MV-4-11 (cell line): ENCODE measurements at places on chromosomes 16 and 17.

GRCh38 chr17:11467639-11468038 lies 130.6 kb upstream of the DNAH9 start:
- DNase-seq = no peak

DNA sequence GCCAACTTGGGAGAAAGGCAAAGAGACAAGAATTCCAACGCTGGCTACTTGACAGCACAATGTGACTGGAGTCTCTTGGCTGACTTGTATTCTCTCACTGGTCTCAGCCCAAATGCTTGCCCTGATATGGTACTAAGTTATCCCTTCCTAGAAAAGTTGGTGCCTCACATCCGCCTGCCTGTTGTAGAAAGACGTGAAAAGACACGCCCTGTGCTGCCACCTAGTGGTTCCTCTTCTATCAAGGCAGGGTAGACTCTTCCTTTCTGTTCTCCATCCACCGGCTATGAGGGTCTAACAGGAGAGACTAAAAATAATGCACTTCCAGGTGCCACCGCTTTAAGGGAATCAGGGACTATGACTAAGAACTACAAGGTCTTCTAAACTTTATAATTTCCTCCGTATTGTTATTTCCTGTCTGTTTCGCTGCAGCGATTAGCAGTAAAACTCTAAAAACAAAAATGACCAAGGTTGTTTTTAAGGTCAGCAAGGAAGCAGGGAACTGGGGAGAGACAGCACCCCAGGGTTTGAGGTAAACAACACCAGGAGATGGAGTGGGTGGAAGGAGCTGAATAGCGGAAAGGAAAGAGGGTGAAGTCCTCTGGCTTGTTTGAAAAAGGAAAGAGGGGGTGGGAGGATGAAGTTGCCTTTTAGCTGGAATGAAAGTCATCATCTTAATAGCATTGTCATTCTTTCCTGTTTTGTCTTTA lies 109.5 kb downstream of the YPEL2 start:
- peak; percentile 79 for DNase-seq

GRCh38 chr17:61514491-61514890 lies 62.3 kb downstream of the TBX4 start:
- no peak for DNase-seq

- DNase-seq = peak; percentile 50
Observed at GRCh38 chr17:27259356-27259755, 34.6 kb upstream of the WSB1 start.

DNA sequence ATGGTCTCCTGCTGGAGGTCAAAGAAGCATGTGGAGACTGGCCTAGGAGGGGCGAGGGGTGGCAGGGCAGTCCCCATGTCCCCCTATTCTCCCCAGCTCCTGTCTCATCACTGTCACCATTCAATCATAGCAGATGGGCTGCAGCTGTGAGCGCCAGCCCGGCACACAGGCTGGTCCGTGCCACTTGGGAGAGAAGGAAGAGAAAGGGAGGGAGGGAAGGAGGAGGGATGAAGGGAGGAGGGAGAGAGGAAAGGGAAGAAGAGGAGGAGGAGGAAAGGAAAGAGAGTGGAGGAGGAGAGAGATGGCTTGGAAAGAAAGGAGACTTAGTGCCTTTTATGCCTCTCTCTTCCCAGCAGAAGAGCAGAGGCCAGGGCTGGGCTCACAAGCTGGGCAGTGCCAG lies 12.4 kb downstream of the NEUROD2 start:
- DNase-seq = no peak

- DNase-seq = peak; percentile 78
Observed at GRCh38 chr17:7989781-7990655, 12.4 kb upstream of the GUCY2D start.

DNA sequence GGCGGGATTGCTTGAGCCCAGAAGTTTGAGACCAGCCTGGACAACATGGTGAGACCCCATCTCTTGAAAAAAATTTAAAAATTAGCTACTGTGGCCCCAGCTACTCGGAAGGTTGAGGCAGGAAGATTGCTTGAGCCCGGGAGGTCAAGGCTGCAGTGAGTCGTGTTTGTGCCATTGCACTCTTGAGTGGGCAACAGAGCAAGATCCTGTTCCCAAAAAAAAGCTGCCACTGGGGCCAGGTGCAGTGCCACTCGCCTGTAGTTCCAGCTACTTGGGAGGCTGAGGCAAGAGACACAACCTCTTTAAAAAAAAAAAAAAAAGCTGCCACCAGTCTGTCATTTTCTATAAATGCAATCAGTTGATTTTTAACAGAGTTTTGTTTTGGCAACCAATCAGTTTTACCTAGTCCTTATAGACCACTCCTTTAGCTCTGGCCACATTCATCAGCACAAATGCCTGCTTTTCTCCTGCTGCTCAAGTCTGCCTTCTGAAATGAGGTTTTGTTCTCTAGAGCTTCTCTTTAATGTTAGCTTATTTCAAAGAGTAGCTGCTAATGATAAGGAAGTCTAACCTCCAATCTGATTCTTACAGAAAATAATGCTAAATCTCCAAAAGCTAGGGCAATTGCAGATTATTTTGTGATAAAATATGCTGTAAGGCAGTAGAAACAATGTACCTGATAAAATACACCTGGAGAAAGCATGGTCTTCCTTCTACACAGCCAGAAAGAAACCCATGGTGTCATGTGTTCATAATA lies 64.8 kb downstream of the TUBD1 start:
- no peak for DNase-seq

GRCh38 chr17:78134899-78135385 lies 4.4 kb downstream of the TMC8 start:
- DNase-seq = no peak

DNA sequence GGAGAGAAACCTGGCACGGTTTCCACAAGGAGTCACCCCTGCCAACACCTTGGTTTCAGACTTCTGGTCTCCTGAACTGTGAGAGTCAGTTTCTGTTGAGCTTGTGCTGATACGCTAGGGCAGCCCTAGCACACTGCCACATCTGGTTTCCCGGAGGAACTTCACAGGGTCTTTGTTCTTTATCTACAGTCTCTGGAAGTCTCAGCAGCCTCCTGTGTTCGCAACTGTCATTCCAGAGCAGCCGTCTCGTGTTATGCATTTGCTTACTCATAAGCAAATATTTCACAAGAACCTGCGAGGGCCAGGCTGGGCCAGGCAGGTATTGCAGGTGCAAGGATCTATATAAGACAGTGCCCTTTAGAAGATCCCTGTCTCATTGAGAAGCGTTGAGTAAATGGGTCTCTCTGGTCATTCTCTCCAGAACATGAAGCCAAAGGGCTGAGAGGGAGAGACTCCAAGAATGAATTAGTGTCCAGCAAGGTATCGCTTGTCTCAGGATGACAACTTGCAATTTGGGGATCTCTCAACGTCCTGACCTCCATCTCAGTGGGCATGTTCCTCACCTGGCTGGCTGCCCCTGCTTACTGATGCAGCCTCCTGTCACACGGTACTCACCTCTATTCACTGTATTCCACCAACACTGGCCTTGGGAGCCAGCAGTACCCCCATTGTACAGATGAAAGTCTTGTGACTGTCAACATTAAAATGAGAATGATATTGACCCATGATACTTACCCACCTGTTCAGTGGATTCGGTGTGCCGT lies 141.2 kb downstream of the WWOX start:
- no peak for DNase-seq

DNA sequence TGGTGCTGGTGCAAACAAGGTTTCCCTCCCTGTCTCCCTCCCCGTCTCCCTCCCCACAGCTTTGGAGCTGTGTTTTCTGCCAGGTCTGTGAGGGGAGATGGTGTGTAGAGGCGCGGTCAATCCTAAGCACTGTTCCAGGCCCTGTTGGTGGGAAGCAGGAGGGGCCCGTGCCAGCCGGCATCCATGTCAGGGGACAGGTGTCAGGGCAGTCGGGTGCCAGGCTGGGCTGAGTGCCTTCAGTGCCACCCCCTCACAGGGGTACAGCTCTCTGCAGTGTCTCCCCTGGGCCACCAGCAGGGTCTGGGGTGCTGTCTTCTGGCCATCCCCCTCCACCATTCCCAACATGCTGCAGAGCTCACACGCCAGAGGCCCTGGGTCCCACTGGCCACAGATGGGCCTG lies 73.6 kb downstream of the KLHDC4 start:
- DNase-seq = no peak

DNA sequence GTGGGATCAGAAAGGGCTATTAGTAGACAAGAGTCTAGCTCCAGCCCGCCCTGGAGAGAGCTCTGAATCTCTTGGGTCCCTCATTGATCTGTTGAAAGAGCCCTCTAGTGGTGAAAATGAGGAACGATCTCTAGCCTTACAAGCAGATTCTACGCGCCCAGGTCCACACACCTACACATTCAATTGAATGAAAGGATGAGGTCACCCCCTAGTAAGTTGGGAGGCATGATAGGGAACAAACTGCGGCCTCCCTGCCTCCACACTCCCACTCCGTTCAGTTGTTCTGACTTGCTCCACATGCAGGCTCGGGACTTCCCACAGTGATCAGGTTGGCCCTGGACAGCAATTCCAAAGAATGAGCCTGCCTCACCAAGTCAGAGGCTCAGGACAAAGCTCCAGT lies 2.9 kb upstream of the CACNG3 start:
- peak; percentile 30 for DNase-seq

- DNase-seq = peak; percentile 64
Observed at GRCh38 chr17:74457146-74457819, 9.2 kb upstream of the CD300A start.

DNA sequence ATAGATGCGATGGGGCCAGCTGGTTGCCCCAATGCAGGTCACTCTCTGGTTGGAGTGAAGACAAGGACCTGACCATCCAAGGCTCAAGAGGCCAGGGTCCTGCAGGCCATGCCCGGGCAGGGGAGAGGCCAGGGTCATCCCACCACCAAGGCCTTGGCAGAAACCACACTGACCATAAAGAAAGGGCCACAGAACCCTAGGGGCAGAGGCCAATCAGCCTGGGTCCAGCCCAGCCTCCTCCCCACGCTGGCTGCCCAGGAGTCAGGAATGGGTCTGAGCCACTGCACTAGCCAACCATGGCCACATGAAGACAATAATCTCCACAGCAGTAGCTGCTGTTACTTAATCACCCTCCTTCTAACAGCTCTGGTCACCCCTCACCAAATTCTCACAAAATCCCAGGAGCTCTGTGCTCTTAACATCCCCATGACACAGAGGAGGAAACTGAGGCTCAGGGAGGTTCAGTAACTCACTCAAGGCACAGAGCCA lies 10.2 kb upstream of the BCAR1 start:
- DNase-seq = no peak

GRCh38 chr17:75011401-75012095 lies 922 bp upstream of the MRPL58 start:
- no peak for DNase-seq

DNA sequence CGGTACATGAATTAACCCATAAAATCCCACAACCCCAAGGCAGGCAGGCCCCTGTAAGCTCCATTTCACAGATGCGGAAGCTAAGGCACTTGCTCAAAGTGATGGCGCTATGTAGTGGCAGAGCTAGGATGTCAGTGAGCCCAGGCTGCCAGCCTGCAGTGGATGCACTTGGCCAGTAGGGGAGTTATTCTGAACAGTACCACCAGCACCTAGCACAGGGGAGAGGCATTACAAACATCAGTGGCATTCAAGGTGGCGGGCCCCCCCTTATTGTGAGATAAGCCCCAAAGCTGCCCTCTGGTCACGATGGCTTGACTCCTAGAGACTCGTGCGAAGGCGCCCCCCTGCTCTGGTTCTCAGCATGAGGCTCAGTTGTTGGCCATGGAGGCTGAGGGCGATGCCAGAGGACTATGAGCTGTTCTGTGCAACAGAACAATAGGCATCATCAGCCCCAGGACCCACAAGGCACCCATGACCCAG lies 33.8 kb downstream of the GTF3C1 start:
- no peak for DNase-seq

GRCh38 chr16:24980077-24980793 lies 34.9 kb downstream of the ARHGAP17 start:
- DNase-seq = no peak

DNA sequence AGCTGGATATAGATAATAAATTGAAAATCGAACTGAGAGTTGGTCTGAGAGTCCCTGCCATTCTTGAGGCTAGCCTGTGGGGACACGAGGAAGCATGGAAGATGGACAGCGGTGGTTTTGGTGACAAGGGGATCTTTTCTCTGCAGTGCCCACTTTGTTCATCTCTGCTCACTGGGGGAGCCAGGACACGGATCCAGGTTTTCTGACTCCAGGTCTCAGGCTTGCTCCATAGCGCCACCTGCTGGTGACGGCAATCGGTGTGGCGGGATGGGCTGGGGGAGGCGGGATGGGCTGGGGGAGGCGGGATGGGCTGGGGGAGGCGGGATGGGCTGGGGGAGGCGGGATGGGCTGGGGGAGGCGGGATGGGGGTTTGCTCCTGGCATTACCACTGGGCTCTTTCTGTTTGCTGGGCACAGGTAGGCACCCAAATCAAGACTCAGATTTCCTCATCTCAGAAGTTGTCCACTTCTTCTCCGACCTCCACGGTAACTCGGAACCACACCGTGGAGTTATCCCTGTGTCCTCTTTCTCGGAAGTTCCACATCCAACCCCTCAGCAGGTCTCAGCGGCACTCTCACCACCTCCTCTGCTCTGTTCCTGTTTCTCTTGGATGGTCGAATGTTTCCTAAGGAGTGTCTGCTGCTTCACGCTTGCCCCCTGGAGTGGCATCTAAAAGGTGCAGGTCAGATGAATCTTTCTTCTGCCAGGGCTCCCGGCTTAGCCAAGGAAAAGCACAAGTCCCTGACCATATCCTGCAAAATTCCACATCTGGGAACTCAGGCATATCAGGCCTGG lies 142.4 kb downstream of the CYLD start:
- DNase-seq = no peak

DNA sequence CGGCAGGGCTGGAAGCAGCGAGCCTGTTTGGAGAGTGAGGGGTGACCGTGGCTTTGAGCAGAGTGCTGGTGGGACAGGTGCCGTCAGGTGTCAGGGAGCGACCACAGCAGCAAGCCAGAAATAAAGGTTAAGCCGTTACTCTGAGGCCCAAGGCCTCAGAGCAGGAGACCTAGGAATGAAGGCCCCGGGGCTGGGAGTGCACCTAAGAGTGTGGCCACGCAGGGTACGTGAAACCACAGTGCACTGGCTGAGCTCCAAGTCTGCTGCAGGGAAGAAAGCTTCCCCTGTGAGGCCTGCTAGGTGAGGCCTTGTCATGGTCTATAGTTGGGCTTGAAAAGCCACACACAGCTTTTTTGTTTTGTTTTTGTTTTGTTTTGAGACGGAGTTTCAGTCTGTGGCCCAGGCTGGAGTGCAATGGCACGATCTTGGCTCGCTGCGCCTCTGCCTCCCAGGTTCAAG lies 8.7 kb downstream of the CLUAP1 start:
- no peak for DNase-seq

DNA sequence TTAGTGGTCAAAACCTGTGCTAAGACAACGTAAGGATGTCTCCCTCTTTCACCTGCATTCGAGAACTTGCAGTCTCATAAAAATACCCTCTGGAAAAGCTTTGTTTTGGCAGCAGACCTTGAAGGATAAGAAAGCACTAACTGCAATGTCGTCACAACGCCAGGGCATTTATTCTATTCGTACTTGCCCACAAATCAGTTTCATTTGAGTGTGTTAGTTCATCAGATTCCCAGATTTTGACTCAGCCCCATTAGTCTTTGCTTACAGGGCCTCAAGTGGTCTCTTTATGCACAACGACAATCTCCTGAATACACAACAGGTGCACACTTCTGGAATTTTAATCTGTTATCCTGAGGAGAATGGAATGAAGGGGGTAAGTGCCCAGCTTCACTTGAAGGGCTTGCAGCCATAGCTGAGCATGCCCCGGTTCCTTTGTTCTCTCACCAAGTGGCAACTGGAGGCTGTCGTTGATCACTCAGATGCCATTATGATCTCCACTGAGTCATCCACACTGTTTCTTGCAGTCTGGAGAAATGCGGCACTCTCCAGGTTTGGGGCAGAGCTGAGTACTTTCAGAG lies 58.8 kb downstream of the CLEC19A start:
- DNase-seq = no peak

GRCh38 chr16:67393111-67393787 lies at the start of gene TPPP3:
Gene TPPP3 (minus strand): TSS chr16:67393498. CDS start chr16:67391111, 2,387 bp downstream.
- DNase-seq = peak; percentile 5

- peak; percentile 52 for DNase-seq
Observed at GRCh38 chr17:44333371-44333770, 8.7 kb upstream of the SLC25A39 start.
